Ecto neural progenitor cell (in vitro differentiated cells): ENCODE measurements at places on chromosomes 6 and 20.

- DNase-seq, result no peak
These were observed 1.4 kb upstream of the LIN28B start for GRCh38 chr6:104955491-104955890.

DNA sequence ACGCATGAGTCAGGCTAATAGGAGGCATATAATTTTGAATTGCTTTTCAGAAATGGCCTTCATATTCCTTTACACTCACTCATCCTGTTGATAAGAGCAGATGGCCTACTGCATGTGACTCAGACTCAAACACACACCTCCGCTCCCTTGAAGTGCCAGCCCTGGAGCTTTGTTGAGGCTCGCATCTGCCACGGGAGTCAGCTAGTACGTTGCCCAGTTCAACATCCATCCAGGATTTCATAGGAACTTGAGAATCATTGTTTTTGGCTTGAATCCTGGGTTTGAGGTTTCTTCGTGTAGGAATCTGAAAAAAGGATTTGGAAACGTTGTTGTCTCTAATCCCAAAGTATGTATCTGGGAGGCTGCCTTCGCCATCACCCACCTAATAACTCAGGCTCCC, 87.4 kb upstream of the JAG1 start:
- no peak for DNase-seq

DNA sequence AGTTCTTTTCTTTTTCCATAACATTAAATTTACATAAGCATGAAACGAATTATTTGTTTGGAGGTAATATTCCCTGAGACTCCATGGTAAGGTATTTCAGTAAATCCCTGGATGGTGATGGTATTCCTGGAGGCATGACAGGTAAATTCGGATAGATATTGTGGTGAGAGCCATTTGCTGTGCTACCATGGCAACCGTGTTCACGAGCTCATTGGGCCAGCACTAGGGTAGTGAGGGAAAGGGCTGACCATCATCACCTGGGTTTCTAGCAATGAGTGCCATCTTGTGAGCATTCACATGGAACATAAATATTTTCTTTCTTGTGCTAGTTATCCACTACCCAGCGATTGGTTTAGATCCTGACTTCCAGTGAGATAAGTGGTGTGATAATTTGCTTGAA, 51.9 kb upstream of the GNRH2 start:
- DNase-seq, result no peak

GRCh38 chr6:34455831-34456230, 10.0 kb upstream of the PACSIN1 start:
- no peak for DNase-seq

DNA sequence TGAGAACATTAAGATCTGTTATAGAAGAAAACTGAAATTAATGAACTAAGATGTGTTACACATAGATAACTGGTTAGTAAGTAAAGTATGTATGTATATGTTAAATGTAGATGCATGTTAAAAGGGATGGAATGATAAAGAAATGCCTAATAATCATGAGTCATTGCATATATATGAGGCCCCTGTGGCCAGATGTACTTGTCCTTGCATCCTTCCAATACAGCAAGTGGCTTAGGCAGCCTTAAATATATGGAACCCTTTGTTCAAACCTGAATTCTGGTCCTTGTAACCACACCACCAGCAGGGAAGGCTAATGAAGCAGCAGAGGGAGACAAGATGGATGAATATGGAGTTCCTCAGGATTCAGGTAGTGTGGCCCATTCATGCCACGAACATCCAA, 9.8 kb upstream of the AKAP7 start:
- DNase-seq, result no peak

DNA sequence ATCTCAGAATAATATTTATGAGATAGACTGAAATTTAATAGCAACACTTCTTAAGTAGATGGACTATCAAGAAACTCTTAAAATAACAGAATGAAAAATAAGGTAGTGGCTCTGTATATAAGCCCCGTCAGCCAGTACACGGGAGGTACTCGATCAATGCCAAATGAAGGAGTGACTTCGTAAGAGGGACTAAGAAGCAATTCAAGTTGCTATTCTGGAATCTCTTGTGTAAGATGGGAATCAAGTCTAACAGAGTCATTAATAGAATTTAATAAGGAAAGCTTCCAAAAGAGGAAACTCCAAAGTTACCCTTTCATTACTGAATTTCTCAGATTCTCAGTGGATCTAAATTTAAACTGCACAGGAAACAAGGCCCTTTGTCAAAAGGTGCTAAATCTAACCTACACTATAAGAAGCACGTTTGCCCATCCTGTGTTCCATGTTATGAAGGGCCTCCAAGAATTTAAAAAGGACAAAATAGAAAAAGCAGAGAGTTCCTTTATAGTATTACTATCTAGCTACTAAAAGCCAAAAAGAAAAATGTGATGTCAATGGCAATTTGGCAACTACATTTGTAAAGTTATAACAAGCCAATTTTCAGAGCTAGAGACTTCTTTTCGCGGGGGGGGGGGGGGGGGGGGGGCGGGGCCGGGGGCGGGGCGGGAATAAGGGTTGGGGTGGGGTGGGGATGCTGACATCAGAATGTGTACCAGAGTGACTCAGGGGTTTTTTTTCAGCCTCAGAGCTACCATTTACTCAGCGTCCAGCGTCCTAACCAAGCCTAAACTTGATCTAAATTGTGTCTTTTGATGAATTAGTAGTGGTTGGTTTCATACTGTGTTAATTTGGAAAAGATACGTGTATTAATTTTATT, 200.6 kb downstream of the GMPR start:
- no peak for DNase-seq

DNA sequence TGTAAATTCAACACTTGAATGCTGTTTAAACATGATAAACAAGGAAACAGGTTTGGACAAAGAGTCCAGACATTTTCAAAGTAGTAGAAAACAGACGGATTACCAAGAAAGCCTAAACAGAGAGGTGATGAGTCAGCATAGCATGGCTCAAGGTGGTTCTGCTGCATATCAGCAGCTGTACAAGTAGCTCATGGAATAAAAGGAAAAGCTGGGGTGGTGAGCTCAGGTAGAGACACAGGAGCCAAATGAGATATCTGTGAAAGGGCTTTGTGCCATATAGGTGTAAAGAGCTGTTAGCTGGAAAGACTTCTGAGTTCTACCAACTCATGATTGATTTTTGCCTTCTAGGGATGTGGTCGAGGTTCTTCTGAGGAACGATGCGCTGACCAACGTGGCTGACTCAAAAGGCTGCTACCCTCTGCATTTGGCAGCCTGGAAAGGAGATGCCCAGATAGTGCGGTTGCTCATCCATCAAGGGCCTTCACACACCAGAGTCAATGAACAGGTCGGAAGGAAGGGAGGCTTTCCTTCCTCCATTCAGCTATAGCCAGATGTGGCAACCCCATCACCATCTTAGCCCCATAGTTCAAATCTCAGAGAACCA, 80.7 kb downstream of the ANKS1A start:
- no peak for DNase-seq

DNA sequence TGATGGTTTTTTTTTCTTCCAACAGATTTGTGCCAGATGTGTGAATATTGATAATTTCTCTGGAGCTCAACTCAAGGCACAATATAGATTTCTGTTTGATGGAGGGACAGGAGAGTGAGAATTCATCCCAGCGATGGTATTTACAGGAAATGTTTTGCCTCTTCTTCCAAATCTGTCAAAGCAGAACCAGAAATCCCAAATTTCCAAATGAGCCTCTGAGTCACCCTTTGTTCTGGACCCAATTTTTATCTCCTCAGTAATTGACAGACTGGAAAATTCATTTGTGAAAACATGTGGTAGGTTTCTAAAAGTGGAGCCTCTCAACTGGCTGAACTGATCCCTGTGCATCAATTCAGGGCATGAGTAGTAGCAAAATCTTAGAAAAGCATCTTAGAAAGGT, 223.2 kb upstream of the TSHZ2 start:
- no peak for DNase-seq

- peak; percentile 89 for DNase-seq
These were observed 89.1 kb upstream of the PHACTR3 start for GRCh38 chr20:59515013-59515905.

DNA sequence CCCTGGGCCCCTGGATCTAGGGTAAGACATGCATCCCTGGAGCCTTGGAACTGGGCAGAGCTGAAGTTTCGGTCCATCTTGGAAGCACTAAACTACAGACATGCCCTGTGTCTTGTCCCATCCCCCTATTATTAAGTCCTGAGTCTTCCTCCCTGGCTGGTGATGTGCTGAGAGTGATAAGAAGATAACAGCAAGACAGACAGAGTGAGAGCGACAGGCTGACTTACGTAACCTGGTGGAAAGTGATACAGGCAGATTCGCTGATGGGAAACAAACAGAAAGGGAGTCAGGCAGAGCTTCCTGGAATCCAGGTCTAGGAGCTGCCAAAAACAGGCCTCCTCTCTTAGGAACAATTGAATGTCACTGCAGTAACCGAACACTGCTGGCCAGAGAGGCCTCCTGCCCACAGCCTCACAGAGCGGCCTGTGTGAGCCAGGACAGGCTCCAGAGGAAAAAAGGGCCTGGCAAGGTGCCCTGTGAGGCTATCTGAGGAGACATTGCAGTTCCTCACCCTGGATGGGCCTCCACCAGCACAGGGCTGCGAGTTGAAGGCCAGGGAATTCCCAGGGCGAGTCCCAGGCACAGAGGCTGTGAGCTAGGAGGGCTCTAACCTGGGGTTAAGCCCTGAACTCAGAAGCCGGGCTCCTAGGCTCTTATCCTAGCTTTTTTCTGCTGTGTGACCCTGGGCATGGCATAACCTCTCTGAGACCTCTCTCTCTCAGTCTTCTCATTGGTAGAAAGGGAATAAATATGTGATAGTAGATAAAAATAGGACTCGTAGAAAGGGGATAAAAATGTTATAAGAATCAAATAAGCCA, 34.2 kb upstream of the B4GALT5 start:
- peak; percentile 47 for DNase-seq

- no peak for DNase-seq
These were observed 200.0 kb downstream of the LY86 start for GRCh38 chr6:6788394-6789032.

DNA sequence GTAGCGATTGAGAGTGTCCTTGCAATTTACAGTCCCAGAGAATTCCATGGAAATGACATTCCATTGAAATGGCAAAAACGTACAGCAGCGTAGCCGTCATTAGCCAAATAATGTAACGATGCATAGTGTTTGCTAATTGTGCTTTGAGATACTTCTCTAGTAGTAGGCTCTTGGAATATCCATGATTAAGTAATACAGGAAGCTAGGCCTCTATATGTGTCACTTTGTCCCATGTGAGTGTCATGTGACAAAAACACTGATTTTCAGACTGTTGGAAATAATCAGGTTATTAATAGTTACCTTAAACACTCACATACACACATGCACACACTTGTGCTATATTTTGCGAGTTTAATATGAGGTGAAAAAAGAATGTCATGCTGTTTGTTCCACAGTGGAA, 35.2 kb downstream of the SLX4IP start:
- no peak for DNase-seq

DNA sequence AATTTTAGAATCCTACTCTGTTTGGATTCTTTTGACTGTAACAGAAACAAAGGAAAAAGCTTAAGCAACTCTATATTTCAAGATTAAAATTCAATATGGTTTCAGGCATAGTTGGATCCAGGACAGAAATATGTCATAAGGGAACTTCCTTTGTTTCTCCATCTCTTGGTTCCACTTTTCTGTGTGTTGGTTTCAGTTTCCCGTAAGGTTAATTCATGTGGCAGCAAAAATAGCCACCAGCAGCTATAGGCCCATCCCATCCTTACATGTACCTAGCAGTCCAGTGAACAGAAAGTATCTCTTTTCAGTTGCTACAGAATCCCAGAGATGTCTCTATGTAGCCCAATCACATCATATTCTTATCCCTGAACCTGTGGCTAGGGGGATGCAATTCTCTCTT, 8.8 kb upstream of the FAM8A1 start:
- no peak for DNase-seq

GRCh38 chr20:3473944-3474343, 3.1 kb downstream of the ATRN start:
- no peak for DNase-seq

DNA sequence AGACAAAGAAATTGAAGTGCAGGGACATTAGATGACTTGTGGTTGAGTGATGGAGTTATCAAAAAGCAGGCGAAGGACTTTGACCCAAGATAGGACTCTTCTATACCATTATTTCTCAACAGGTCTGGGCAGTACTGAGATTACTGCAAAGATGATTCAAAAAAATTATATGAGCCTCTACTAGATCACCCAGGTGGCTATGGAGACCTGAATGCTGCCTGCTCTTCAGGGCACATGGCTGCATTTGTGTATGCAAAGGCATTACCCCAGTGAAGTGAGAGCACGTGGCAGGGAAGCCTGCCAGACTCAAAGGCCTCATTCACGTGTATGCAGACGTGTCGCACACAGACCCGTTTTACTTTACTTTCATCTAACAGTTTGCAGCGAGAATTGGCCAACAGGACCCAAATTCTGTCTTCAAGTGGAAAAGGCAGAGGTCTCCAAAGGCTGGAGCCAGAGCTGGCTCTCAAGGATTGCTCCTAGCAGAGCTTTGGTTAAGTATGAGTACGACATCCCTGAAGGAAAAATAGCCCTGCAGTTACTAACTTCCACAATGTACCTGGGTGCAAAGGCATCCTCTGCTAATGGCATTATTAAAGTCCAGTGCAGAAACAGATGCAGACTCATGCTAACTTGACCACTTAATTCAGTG, 113.8 kb upstream of the ARMC2 start:
- no peak for DNase-seq

GRCh38 chr20:57482796-57483195, 42.1 kb downstream of the CTCFL start:
- no peak for DNase-seq

GRCh38 chr20:52921340-52921739, 50.8 kb upstream of the TSHZ2 start:
- no peak for DNase-seq

GRCh38 chr6:159620947-159621346, 72.1 kb downstream of the SOD2 start:
- DNase-seq, result no peak

- DNase-seq, result no peak
These were observed 9.2 kb downstream of the PEDS1 start for GRCh38 chr20:50144362-50144761.

DNA sequence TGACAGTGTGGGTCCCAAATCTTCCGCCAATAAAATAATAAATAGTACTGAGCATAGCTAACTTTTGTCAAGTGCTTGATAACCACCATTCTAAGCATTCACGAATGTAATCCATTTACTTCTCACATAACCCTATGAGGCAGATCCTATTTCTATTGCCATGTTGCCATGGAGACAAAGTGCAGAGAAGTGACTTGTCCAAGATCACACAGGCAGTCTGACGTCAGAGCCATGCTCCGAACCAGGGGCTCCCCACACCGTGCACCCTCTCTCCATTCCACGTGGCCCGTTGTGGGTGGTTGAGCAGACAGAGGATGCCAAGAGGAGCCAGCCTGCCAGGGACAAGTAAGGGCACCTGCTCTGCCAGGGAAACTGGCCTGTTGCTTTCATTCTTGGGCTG, 38.9 kb downstream of the CDH22 start:
- DNase-seq, result no peak

- no peak for DNase-seq
These were observed 98.4 kb downstream of the SNX5 start for GRCh38 chr20:17870086-17870740.
